NCI-H2081 (cell line): ENCODE measurements at places on chromosomes 6 and 20.

DNA sequence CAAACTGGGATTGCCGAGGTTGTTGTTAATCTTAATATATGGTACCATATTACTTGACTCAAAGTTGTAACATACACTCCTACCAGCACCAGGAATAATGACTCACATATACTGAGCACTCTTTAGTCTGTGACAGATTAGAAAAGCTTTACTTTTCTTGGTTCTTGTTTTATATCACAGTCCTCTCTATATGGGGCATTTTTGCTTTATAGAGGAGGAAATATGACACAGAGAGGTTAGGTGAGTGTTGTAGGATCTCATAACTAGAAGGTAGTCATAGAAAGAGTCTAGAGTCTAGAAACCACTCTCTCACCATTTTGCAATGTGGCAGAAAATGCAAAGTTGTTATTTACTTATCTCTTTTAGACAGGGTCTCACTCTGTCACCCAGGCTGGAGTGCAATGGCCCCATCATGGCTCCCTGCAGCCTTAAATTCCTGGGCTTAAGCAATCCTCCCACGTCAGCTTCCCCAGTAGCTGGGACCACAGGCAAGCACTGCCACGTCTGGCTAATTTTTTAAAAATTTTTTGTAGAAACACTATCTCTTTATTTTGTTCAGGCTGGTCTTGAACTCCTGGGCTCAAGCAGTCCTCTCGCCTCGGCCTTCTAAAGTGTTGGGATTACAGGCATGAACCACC lies 13.4 kb downstream of the TRIM38 start:
- no peak for DNase-seq

DNA sequence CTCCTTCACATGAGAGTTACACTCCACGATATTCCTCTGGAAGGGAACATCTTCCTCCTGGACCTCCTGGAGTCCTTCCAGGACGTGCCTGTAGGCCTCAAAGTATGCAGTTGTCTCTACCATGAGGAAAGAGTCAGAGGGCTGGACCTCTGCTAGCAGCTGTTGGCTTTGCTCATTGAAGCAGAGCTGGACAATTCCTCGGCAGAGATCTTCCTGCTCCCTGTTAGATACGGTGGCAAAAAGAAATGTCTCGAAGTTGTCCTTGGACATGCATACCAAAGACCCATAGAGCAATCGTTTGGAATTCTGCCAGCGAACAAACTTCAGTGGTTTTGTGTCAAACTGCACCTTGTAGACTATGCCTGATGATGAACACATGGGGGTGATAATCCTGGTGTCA lies 7.7 kb downstream of the ZNFX1 start:
- no peak for DNase-seq

- no peak for DNase-seq
Measured at GRCh38 chr20:40892642-40893041, 136.0 kb upstream of the TOP1 start.

DNA sequence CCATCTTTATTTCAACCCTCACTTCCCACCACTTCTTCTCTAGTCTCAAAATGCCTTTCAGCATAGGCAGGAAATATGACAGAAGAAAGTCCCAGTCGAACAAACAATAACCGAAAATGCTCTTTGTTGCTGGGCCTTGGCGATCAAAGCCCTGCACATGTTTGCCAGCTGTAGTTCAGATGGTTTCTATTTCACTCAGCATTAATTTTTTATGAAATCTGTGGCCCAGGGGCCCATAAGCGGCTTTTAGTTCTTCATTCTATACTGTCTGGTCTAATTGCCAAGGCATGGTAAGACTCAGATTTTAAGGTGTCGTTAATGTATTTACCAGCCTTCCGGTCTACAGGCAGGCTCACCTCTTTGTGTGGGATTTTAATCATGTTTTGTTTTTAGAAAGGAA lies 10.9 kb upstream of the F13A1 start:
- no peak for DNase-seq

- no peak for DNase-seq
Measured at GRCh38 chr20:37770908-37771307, 77.1 kb downstream of the CTNNBL1 start.

DNA sequence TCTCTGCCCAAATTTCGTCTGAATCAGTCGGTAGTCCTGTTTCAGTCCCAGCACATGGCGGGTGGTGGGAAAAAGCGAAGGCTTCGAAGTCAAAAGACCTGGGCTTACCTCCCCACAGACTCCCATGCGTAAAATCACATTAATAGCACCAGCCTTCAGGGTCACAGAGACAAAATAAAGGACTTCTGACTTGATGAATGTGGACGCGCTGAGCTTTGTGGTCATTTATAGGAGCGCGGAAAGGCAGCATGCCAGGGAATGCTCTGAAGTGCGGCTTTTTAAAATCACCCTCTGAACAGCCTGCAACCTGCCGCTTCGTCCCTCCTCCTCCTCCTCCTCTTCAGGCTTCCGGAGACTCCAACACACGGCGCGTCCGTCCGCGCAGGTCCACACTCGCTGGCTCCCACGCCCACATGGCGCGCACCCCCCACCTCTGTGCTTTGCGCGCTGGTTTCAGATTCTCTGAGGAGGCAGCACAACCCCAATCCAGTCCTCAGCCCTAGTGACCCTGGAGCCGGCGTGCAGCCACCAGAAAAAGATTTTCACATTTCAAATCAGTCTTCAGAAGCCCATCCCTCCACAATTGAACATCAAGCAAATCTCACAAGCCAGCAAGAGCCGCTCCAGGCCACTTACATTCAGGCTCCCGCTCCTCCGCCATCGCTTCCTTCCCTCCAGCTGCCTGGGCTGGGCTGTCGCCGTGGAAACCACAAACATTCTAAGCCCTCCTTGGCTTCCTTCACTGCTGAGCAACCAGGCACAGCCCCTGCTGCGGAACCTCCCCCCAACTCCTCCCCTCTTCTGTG lies at the start of gene C6orf118:
C6orf118 (minus strand) TSS at position 680 of the 806 bp plus-strand sequence; CDS start at position 661, 19 bp downstream.
- DNase-seq: peak; percentile 48

- DNase-seq: no peak
Measured at GRCh38 chr6:12869816-12870432, 153.4 kb downstream of the PHACTR1 start.

GRCh38 chr20:62578294-62578897 lies 63.9 kb upstream of the SLCO4A1 start:
- DNase-seq: no peak
